Activated T-helper 1 cell treated with anti-CD3 and anti-CD28 coated beads, Interleukin-12 subunit alpha, Interleukin-12 subunit beta, Interleukin-2, Interleukin-4 antibody, amounts not matched to agents 30 ng/mL and 10 ng/mL and 1 ng/mL, durations not matched to agents 14 hours and 24 hours and 36 hours (primary cell): ENCODE measurements at places on chromosomes 11 and 22.

- DNase-seq = peak; percentile 65
These were observed 3.2 kb upstream of the RTN4RL2 start for GRCh38 chr11:57456960-57457642.

- no peak for DNase-seq
These were observed 46.7 kb downstream of the CD44 start for GRCh38 chr11:35185696-35186095.

DNA sequence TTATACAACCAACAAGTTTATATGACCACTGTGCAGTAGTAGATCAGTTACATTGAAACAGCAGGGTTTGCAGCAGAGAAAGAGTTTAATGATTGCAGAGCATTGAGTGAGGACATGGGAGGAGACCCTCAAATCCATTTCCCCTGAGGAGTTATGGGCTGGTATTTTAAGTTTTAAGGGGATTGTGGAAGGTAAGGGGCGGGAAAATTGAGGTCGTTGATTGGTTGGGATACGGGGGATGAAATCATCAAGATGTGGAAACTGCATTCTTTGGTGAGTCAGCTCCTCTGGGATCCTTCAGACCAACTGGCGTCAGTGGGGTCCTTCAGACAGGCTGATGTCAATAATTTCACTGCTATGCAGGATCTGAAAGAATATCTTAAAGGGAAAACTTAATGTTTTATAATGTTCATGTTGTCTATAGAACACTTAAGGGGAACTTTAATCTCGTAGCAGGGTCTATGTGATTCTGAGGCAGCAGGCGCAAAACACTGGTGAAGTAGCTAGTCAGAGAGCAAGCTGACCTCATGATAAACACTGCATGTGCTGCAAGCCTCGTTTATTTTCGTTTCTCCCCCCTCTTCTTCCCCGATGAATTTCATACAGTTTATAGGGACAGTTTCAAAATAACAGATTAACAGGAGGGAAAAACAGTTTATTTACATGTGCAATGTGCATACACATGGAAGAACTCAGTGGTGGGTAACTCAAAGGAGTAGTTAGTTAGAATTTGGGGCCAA is 17.4 kb upstream of the BACE1-AS start:
- DNase-seq = no peak

DNA sequence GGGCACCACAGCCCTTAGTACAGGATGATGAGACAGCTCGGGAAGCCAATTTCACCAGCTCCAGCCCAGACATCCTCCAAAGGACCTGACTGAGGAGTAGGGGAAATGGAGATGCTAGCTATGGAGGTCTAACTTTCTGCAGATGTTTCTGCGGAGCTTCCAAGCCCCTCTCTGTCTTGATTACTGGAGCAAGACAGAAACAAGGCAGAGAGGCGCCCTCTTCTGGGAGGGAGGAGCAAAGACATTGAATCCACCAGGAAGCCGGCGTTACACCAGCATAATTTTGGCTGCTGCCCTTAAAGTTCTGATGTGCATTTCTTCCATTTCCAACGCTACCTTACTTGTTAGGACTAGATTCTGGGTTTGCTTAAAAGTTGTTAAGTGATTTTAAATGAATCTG is 107.3 kb upstream of the HSD17B12 start:
- no peak for DNase-seq

GRCh38 chr11:130581646-130582045 is 133.2 kb downstream of the ADAMTS15 start:
- DNase-seq = no peak
